Activated effector memory CD4-positive, alpha-beta T cell treated with Interleukin-2 at 50 U/mL for 16 hours (primary cell): ENCODE measurements at places on chromosomes 6 and 20.

DNA sequence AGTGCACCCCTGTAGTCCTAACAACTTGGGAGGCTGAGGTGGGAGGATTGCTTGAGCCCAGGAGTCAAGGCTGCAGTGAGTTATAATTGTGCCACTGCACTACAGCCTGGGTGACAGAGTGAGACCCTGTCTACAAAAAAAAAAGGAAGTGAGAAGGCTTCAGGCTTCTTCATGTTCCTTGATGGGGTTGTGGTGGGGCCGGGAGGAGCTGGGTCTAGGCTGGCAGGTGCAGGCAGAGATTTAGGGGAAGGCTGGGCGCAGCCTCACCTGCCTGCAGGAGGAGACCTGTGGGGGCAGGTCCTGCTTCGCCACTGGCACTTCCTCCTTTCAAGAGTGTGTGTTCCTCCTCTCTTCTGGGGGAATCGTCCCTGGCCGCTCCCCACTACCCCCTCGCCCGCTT, 63.9 kb downstream of the CHMP4B start:
- no peak for DNase-seq

DNA sequence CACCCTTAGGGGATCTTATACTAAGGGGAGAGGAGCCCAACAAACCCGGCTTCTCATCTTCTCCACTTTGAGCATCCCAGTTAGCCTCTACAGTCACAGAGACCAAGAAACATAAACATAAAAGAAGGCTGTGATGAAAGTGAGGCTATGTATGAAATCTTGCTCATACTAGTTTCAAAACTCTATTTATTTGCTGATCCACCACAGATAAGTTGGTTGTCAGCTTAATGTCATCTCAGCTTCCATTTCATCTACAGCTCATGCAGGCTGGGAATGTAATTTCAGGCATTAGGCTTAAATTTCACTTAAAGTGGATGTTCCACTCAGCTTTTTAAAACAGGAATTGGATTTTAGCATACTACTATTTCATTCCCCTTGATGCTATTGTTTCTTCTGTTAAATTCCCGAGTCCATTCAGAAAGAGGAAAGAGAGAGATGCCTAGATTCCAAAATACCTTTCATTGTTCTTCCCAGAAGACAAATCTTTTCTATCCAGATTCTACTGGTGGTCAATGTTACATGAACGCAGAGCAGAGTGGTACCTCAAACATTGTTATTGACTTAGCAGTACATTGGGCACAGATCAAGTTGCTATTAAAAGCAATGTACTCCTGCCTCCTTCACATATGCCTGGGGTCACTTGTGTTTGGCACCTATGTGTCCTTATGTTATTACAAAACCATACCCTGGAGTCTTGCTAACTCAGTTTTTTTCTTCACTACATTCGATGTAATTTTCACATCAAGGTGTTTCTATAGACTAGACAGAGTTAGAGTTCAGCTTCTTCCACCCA, 149.0 kb downstream of the HACE1 start:
- DNase-seq, result no peak

DNA sequence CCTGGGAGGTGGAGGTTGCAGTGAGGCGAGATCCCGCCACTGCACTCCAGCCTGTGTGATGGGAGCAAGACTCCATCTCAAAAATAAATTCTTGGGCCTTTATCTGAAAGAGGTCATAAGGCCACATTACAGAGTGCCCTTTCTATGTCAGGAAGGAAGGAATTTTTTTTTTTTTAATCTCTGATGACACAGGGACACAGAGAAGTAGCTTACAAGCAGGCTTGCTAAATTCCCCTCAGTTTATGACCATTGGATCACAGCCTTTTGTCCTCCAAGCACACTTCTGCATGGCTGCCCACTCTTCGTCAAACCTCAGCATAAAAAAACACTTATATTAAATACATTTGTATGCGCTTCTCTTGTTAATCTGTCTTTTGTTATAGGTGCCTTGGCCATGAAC, 7.5 kb upstream of the IFNGR1 start:
- DNase-seq, result no peak

GRCh38 chr6:2433711-2434110, 188.3 kb upstream of the GMDS start:
- no peak for DNase-seq

- no peak for DNase-seq
These were observed 61.3 kb upstream of the TBXT start for GRCh38 chr6:166228839-166229528.

- DNase-seq, result no peak
These were observed 23.5 kb downstream of the MOCS1 start for GRCh38 chr6:39910744-39911143.

DNA sequence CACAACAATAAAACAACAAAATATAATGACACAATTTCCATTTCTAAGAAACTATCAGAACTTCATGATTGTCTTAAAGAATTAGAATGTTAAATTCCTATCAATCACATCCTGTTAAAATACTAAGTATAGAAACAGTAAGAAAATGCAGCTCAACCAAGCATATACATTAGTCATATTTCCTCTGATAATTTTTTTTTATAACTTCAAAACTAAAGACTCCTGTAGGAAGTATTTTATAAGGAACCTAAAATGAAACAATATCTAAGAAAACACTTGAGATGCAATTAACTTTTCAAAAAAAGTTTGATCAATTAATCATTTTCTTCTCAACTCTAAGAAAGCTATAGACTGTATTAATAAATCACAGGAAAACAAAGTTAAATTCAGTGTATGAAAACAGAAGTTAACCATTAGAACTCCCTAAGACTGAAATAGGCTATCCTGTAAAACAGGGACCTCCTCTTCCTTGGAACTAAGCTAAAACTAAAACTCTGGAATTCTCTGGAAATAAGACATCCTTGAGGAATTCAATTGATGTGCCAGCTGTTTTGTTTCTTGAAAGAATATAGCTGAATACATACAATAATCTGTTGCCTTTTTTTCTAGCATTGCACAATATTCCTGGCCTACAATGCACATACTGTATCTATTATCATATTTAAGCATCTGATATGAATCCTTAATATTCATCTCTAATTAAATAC, 19.8 kb downstream of the FKBP5 start:
- no peak for DNase-seq

- no peak for DNase-seq
These were observed 62.1 kb upstream of the PHACTR1 start for GRCh38 chr6:12654514-12654913.

DNA sequence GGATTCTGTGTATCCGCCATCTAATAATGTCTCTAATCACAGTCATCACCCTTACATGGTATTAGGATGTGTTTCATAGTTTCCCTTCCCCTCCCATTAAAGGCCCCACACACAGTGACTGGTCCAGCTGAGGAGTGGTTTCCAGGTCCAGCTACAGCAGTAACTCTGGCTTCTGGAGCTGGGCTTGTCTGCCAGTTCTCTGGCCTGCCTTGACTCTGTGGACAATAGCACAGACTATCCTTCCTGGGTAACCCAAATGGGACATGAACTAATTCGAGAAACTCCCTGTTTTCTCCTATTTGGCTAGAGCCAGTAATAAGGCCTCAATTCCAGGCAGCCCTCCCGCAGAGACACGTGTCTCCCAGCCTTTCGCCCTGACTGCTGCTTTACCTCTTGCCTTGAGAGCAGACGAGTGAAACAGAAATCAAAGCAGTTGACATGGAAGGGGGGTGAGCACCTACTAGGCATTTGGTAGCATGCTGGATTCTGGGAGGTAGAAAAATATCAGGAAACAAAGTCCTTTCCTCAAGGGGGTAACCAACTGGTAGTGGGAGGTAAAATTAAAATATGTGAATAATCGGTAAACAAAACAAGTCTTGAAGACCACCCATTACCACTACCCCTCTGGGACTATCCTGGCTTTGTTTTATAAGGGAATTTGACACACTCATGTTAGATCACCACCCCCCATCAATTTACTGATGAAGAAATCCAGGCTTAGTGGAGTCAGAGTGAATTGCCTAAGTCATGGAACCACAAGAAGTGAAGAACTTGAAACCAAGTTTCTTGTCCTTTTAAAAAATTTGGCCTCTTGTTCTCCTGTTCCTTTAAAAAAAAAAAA, 1.2 kb downstream of the TRAF3IP2 start:
- no peak for DNase-seq

DNA sequence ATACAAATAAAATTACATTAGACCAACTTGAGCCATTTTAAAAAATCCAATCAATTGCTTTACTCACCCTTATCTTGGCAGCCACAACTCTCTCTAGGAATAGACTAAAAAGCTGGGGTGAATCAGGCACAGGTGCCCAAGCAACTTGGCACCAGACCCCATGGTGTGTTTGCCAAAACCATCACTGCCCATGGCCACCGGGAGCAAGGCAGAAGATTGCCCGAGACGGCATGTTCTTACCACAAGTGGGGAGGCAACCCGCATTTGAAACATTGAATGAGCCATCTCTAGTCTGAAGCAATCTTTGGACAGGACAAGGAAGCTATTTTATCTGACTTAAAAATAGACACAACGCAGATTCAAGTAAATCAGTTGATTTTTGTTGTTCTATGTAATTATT, 69.0 kb downstream of the SMLR1 start:
- no peak for DNase-seq

- no peak for DNase-seq
These were observed 255.9 kb downstream of the SYNE1 start for GRCh38 chr6:152380993-152381898.

GRCh38 chr20:43846516-43846905, 68.1 kb upstream of the TOX2 start:
- DNase-seq, result no peak

- DNase-seq, result no peak
These were observed 28.4 kb upstream of the OR2J2 start for GRCh38 chr6:29142309-29142708.

GRCh38 chr6:36230371-36230770, 33.8 kb downstream of the BRPF3 start:
- no peak for DNase-seq

DNA sequence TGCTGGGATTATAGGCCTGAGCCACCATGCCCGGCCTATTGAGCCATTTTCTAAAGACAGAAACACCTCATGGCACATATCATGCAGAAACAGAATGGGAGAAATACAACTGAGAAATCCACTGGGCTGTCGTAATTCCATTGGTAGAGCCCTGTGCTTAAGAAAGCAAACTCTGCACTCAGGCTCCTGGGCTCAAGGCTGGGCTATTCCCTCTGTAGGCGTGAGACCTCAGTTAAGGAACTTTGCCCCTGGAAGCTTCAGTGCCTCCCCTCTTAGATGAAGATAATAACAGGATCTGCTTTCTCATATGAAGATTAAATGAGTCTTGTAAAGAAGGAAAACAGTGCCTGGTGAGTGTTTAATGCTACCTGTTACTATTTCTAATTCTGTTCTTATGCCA, 120.3 kb downstream of the PXDC1 start:
- no peak for DNase-seq

- DNase-seq, result peak; percentile 43
These were observed 170.2 kb downstream of the NFATC2 start for GRCh38 chr20:51372176-51372803.

GRCh38 chr6:113277111-113277510, 580.0 kb upstream of the MARCKS start:
- DNase-seq, result no peak

DNA sequence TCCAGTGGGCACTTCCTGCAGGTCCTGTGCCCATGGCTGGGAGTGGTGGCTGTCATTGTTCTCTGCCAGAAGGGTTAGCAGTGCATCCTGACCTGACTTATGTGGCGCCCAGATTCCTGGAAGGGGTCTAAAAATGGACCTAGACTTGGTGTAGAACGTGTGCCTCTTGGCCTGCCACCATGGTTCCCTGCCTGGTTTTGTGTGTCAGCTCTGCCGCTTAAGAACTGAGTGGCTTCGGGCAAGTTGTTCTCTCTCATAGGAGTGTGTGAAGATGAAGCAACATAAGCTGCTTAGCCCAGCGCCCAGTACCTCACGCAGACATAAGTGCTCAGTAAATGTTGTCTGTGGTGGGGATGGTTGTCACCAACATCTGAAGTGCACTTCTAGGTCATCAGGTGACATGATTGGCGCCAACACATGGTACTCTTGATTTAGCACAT, 52.1 kb downstream of the PTPN1 start:
- no peak for DNase-seq

- no peak for DNase-seq
These were observed 339.4 kb downstream of the CDKAL1 start for GRCh38 chr6:20873425-20874190.

GRCh38 chr6:150328744-150329405, 39.9 kb upstream of the IYD start:
- DNase-seq, result no peak

DNA sequence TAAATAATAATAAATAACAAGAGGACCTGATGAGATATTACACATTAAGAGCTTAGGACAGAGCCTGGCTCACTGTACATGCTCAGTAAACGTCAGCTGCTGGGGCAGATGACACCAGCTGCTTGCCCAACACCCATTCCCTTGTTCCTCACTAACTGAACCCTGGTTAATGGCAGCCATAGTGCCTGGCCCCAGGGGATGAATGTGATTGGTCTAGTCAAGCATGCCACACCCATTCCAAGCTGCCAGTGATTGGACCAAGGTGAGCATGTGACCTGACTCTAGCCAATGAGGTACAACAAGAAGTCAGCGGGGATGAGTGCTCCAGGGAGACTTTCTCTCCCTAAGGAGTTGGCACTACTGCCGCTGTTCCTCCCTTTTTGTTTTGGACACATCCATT, 85.1 kb upstream of the PTPN1 start:
- no peak for DNase-seq

GRCh38 chr6:110422444-110422822, 7.1 kb upstream of the DDO start:
- DNase-seq, result no peak

DNA sequence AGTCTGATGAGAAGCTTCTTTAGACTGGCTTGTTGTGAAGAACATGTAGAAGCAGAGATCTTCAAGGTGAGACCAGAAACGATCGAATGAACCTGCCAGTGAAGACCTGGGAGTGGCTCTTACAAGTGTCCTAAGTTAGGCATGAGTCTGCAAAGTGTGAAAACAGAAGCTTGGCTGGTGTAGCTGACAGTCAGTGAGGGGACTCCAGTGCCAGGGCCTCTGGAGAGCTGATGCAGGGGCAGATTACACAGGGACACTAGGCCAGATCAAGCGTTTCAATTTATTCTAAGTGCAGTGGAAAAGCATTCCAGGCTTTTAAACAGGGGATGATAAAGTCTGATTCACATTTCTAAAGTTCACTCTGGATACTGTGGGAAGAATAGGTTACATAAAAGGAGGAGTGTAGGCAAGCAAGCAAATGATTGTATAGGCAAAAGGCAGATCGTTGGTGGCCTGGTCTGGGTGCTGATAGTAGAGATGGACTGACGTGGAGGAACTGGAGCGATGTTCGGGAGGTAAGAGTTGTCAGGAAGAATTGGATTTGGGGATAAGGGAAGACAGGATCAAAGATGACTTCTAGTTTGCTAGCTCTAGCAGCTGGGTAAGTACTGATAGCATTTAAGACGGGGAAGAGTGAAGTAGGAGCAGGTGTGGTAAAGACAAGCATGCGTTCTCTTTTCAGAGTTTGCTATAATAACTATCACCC, 133.5 kb downstream of the MAN1A1 start:
- no peak for DNase-seq

DNA sequence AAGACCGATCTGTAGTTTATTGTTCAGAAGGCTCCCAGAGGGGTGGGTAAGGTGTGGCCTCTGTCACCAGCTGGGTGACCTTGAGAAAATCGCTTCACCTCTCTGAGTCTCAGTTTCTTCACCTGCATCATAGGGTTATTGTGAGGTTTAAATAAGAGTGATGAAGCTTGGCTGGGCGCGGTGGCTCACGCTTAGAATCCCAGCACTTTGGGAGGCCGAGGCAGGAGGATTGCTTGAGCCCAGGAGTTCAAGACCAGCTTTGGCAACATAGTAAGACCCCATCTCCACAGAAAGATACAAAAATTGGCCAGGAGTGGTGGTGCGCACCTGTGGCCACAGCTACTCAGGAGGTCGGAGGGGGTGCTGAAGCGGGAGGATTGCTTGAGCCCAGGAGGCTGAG, 36.0 kb downstream of the VSTM2L start:
- DNase-seq, result no peak

- no peak for DNase-seq
These were observed 6.2 kb upstream of the LMBRD1 start for GRCh38 chr6:69802995-69803394.
